CD4-positive, alpha-beta T cell treated with Interleukin-17A for 1 hour (primary cell): ENCODE measurements at places on chromosomes 6 and 20.

- DNase-seq, result no peak
Observed at GRCh38 chr6:50819466-50819903, 814 bp downstream of the TFAP2B start.

DNA sequence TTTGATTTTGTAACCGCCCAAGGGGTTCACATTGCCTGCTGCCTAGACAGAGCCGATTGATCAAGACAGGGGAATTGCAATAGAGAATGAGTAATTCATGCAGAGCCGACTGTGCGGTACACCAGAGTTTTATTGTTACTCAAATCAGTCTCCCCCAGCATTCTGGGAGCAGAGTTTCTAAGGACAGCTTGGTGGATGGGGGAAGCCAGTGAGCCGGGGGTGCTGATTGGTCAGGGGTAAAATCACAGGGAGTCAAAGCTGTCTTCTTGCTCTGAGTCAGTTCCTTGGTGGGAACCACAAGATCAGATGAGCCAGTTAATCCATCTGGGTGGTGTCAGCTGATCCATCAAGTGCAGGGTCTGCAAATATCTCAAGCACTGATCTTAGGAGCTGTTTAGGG is 60.0 kb upstream of the EZR start:
- no peak for DNase-seq

DNA sequence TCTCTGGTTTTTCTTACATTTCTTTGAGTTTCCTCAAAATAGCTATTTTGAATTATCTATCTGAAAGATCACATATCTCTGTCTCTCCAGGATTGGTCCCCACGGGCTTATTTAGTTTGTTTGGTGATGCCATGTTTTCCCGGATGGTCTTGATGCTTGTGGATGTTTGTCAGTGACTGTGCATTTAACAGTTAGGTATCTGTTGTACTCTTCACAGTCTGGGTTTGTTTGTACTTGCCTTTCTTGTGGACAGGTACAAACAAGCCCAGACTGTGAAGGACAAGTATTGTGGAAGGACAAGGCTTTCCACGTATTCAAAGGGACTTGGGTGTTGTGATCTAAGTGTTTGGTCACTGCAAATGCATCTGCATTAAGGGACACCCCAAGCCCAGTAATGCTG is 49.9 kb upstream of the TOP1 start:
- DNase-seq, result no peak

DNA sequence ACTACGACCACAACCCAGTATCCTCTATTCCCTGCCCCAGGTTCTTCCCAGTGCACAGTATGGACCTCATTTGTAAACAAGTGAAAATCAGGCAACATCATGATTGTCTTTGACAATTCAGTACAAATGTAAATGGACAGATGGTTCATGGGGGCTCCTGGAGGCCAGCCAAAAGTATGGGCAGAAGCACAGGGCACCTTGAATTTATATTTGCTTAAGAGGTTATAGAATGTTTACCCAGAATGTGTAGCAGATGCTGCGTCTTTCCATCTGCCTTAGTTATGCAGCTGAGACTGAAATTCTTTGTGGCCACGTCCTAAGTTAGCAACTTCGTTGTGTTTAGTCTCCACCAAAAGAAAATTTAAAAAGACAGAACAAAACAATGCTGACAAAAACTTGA is 559.6 kb upstream of the NRSN1 start:
- no peak for DNase-seq

DNA sequence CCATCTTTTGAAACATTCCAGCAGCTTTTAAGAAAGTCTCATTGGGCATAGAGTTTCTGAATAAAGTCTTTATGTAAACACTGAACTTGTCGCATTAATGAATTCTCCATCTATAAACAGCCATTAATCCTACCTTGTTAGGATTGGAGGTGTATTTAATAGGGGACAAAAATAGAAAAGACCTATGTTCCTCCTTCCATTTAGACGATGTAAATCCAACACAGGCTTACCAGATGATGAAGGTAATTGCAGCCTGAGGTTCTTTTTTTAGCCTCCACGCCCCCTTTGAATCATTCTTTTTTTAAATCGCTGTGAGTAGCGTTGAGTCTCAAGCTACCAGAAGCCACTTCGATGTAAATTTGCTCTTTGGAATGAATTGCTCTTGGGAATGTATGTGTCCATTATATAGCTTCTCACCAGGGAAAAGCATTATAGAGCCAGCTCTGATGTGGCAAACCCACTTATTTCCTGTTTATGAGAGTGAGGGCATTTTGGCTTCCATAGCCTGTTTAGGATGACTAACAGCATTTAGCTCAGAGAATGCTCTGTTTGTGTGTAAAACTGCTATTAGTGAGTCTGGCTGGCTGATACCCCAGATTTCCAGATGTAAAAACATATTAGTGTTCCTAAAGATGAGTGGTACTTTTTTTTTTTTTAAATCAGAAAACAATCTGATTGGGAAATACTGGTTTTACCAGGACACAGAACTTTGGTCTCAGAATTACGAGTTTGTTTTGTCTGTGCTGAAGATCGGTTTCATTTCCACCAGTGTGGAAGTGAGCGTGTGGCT is 74.9 kb upstream of the CLDN20 start:
- DNase-seq, result peak; percentile 18

DNA sequence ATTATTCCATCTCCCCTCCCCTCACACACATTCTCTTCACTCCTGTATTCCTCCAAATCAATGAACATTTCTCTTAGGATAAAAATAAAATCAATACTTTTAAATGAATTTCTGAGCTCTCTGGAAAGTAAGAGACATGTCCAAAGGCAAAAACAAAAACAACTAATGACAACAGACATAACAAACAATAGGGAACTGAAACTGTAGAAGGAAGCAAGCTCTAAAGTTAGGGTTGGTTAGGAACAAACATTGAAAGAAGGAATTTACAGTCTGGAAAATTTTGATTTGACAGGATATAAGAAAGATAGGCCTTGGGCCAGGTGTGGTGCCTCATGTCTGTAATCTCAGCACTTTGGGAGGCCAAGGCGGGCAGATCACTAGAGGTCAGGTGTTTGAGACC is 17.5 kb upstream of the MYCT1 start:
- no peak for DNase-seq

- DNase-seq, result no peak
Observed at GRCh38 chr20:43799741-43800140, 72.9 kb upstream of the GTSF1L start.

- DNase-seq, result no peak
Observed at GRCh38 chr6:49326347-49326746, 136.7 kb downstream of the MMUT start.

DNA sequence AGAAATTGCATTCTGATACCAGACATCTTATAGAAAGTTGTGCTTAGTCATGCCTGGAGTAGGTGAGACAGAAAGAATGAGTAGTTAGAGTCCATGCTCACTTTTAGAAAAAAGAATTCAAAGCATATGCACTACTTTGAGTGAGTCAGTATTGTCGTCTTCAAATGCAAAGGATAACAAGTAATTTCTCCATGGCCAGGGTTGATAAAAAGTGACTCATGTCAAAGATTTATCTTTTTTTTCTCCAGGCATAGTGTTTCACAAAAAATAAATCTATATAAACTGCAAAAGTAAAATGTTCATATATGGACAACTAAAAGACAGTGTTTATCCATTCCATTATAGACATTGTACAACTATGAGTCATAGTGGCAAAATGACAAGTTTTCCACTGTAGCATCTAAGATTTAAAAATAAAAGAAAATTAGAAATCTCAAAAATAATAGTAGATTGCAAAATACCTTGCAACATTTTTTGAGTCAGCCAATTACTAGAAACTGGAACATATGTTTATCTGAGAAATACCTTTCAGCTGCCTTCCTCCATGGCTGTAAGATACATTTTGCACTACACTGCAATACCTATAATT is 329.6 kb downstream of the GRIK2 start:
- DNase-seq, result no peak

- no peak for DNase-seq
Observed at GRCh38 chr6:108134213-108134970, 31.4 kb upstream of the NR2E1 start.

- no peak for DNase-seq
Observed at GRCh38 chr6:72623808-72624207, 1.9 kb downstream of the KCNQ5 start.

DNA sequence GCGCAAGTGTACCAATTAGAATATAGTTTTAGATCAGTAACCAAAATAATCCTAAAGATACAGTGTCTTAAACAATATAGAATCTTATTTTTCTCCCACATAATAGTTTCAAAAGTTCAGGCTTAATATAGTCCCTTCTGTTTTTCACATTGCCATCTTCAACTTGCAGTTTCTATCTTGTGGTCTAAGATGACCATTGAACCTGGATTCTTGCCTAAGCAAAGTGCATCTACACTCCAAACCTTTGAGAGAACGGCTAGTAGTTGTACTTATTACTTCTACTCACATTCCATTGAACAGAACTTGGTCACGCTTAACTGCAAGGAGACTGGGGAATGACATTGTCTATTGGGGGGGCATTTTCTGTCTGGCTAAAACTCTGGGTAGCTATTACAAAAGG is 373.0 kb downstream of the LMBRD1 start:
- no peak for DNase-seq

DNA sequence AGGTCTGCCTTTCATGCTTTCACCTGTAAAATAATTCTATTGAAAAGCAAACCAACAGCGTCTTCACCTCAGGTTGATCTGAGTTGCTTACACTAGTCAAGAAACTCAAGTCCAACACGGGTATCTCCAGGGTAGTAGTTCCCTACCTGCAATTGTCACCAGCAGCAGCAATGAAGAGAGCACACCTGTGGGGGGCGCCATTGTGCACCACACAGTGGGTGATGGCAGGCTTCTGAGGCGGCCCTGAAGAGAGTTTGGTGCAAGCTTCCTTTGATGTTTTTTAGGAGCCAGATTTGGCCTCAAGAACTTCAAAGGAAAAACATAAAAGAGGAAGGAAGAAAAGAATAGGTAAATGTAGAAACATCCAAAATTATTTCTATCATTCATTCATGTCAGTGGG is 45.1 kb downstream of the KIAA0319 start:
- no peak for DNase-seq

GRCh38 chr20:4684837-4685413 is 36.8 kb upstream of the PRND start:
- no peak for DNase-seq

DNA sequence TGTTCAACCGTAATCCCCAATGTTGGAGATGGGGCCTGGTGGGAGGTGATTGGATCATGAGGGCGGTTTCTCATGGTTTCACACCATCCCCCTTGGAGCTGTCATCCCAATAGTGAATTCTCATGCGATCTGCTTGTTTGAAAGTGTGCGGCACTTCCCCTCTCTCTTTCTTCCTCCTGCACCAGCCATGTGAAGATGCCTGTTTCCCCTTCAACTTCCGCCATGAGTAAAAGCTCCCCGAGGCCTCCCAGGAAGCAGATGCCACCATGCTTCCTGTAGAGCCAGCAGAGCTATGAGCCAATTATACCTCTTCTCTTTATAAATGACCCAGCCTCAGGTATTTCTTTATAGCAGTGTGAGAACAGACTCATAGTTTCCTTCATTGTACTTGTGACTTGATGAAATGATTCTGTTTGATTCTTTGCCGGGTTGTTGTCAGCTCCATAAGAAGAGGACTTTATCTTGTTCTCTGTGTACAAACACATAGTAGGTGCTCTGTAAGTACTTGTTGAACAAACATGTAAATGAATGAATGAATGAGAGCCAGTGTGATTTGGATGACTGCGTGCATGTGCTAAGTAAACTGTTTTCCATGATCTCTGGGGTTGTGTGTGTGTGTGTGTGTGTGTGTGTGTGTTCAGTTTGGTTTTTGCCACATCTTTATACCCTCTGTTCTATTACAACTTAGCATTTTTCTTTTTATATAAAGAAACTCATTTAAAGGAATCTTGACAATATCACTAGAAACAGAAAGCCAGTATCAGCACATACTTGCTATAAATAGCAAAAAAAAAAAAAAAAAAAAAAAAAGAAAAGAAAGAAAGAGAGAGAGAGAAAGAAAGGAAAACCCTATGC is 22.5 kb upstream of the PTGIS start:
- no peak for DNase-seq

GRCh38 chr6:52410979-52411378 is 9.2 kb upstream of the EFHC1 start:
- DNase-seq, result no peak

DNA sequence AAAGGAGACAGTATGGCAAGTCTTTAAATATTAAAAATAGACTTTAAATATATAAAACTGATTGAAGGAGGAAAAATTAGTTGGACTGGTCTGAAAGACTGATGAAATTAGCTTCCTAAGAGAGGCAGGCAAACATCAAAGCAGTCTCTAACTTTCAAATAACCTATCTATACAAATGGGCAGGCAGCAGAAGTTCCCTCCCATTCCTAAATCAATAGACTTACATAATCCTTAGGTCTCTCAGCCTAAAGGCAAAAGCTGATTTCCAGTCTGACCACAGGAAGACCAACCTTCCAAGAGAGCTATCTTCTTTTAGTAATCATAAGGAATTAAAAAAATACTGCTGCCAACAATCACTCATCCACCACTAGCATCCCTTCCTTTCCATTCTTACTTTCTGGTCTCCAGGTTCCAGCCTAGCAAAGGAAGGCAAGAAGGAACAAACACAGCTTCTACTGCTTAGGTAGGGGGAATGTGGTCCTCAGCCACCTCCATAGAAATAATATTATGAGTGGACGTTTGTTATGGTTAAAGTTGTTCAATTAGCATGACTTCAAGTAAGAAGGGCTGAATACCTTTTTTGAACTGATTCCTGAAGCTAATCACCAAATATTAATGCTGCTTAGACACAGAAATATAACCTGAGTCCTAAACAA is 44.1 kb downstream of the SESN1 start:
- no peak for DNase-seq

DNA sequence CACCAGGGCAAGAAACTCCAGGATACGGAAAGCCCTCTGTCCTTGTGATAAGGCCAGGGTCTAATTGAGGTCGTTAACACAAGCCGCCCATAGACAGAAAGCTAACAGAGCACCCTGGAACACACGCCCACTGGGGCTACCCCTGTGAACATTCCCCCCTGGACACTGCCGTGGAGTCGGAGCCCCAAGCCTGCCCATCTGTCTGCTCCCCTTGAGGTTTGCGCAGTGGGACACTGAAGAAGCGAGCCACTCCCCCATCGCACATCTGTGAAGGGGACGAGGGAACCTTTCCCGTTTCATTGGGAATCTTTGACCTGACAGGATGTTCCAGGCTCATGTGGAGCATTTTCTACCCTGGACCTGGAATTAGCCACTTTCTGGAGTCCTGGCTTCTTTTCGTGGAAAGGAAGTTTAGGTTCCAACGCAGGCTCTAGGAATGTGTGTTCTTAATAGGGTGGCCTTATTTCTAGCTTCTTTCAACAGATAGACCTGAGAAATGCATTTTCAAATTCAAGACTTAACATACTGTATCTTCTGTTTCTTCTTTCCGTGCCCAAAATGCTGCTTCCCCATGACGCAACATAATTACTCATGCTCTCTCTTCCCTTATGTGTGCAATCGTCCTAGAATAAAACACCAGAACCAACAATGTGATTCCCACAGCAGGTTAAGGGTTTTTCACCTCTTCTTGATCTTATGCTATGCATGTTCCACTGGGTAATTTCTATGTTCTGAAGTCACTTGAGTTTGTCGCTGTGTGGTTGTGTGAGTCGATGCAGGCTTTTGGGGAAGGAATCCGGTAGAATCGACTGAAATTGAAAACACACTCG is 161.1 kb downstream of the ERMARD start:
- DNase-seq, result no peak

- DNase-seq, result no peak
Observed at GRCh38 chr20:1460275-1460674, 6.4 kb downstream of the NSFL1C start.

- no peak for DNase-seq
Observed at GRCh38 chr6:139577124-139577762, 202.8 kb upstream of the CITED2 start.

GRCh38 chr6:121260651-121261102 is 73.6 kb downstream of the TBC1D32 start:
- no peak for DNase-seq
